Renal cortex interstitium (tissue), 15 donors: ENCODE measurements at places on chromosomes 6 and 20.
A peak's percentile ranks its signal among the peaks of the same experiment; 100 is the strongest.

- DNase-seq, result no peak
Measured at GRCh38 chr20:47257771-47258170, 98.7 kb downstream of the ZMYND8 start.

GRCh38 chr20:58684291-58684690, 8.3 kb upstream of the NPEPL1 start:
- DNase-seq, result no peak

DNA sequence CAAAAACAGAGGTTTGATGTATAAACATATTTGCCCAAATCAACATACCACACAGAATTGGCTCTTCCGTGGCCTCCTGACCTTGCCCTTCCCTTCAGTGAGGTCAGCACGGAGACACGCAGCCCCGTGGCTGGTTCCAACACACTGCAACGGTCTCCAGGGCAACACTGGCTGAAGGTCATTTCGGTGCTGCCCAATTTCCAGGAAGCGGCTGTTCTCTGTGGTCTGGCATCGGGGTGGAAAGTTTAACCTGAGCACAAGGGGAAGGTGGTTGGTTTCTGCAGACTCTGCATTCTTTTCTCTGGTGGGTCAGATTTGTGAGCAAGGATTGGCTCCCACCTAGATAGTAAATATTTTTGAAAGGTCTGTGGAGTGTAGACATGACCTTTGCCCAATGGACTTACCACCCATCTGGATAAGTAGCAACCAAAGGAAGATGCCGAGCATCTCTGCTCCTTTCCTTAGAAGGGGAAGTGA, 177.6 kb upstream of the PHACTR1 start:
- no peak for DNase-seq

GRCh38 chr6:138088326-138088762, 18.9 kb downstream of the PERP start:
- DNase-seq, result no peak

DNA sequence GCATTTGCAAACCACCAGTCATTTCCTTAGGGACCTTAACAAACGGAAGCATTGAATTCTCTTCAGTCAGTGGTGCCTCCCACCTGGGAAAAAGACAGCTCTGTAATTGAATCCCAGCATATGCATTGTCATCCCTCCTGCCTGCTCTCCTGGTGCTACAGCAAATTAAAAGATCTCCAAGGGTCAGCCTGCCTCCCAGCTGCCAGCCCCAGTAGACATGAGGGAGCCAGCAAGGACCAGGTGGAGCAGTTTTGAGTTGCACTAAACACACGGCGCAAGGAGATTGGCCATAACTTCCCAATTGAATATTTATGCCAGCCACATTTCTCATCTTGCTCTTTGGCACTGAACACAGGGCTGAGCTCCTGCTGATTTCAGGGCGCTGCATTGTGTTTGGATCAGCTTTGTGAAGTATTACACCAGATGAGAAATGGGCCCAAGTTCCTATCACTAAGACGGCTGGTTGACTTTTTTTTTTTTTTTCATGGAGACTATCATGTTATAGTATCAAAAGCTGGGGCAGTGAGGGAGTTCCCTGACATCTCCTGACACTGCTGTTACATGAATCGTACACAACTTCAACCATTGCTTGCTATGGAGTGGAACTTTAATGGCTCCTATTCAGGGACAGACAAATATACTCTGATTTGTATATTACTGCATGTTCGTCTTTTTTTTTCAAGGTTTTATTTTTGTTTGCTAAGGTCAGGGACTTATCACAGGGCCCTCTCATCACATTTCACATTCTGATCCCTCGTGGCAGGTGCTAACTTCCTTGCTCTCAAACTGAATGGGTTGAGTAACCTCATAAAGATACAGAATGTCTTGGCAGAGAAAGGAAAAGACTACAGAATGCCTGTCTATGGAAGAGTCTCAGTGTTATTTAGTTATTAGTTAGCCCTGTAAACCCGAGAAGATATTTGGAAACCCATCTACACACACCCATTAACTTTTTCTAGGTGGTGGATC, 191.1 kb downstream of the EYA4 start:
- peak; percentile 17 for DNase-seq

GRCh38 chr6:44630125-44631028, 242.9 kb downstream of the CDC5L start:
- no peak for DNase-seq

GRCh38 chr20:47704746-47705496, 80.4 kb downstream of the SULF2 start:
- DNase-seq, result no peak

- no peak for DNase-seq
Measured at GRCh38 chr20:56788671-56789610, 159.8 kb downstream of the TFAP2C start.

GRCh38 chr20:2798814-2799213, 1.6 kb downstream of the CPXM1 start:
- DNase-seq, result no peak

DNA sequence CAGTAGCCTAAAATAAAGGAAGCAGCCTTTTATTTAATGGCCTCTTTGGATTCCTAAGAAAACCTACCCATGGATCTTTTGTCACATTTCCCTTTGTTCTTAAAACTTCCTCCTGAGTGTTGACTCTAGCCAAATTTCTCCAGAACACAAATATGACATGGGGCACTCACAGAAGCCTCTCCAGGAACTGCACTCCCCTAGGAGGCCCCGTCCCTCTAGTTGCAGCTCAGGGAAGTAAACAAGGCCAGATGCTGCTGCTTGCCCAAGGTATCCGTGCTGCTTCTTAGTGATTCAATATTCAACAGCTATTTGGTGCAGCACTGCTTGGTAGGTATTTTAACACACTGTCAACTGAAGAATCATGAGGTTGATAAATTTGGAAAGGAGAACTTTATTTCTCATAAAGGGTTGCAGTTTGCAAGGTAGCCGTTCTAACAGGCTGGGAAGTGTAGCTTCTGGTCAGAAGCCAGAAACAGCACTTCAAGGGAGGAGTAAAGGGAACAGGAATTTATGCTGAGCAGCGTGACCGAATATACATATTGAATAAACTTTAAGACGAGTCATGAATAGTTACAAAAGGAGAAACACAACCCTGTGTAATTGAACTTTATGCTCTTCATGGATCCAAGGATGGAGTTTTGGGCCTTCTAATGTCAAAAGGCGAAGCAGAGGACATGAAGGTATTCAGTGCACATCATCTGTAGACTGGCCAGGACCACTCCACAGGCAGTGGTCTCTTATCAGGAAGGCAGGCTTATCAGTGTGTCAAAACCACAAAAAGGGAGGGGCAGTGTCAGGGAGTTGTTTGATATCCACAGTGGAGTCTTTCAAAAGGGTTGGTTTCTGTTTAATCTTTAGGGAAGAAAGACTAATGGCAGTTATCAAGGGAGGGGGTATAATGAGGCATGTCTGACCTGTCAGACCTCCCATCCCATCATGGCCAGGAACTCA, 63.3 kb downstream of the CD24 start:
- DNase-seq, result no peak
